Activated naive CD8-positive, alpha-beta T cell treated with anti-CD3 and anti-CD28 coated beads, Interleukin-2, amount 50 U/mL, for 16 hours (primary cell): ENCODE measurements at places on chromosomes 13 and 19.

- DNase-seq = no peak
Observed at GRCh38 chr19:57192077-57192420, 749 bp downstream of the ZNF264 start.

GRCh38 chr19:3653865-3654513 is 27.4 kb upstream of the CACTIN start:
- DNase-seq = no peak

DNA sequence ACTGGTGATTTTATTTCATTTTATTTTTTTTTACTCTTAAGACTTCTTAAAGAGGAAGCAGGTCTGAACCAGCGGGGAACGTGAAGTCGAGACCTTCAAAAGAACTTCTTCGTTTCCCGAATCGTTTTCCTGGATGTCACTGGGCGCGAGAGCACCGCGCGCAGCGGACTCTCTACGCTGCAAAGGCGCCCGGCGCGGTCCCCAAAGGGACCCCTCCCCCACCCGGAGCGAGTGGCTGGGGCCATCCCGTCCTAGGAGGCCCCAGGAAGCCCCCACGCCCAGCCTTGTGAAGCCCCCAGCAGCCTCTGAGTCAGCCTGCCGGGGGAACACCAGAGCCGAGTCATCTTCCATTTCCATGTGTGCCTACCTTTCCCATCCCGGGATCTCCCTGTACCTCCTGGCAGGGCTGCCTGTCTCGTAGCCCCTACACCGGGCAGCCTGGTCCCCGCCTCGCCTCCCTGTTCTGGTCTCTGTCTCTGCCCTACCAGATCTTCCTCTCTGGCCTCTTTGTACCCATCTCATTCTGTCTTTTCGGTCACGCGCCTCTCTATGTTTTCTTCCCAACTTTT is 608 bp downstream of the CD70 start:
- no peak for DNase-seq

DNA sequence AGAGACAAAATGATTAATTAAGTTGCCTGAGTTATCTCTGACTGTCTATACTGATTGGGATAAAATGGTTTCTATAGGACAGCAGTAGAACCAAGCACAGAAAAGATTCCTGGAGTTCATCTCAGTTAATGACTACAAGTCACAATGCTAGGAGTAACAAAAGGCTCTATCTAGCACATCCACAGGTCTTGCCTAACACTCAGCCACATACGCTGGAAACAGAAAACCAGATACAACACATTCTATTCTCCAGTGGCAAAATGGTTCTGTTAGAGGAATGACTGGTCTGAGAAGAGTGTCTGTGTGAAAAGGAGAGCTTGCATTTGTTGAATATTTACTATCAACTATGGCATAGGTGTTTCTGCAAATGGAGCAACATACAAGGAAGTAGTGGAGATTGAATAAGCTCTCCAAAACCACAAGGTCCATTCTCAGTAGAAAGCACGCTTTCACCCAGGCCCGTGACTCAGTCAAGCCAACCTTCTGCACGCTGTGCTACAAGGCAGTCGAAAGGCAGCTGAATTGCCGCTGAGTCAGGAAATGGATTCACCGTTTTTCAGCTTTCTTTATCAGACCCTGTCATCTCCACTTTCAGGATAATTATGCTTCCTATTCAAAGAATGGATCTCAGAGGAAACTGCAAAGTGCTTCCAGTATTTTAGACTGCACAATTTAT is 761.5 kb downstream of the EFNB2 start:
- DNase-seq = no peak

- DNase-seq = no peak
Observed at GRCh38 chr13:112761701-112762689, 72.2 kb downstream of the ATP11A start.
